Right cardiac atrium (tissue), 5 donors: ENCODE measurements at places on chromosomes 1 and 21. TPM values are rescaled to one million over a fixed set of nuclear protein-coding genes. Genes with fewer than 3 reads are reported as not detected.

GRCh38 chr1:160129966-160130365, 14.4 kb downstream of the ATP1A2 start:
- DNase-seq, result no peak

GRCh38 chr1:44485229-44485933, 80.3 kb downstream of the RNF220 start:
- no peak for DNase-seq

DNA sequence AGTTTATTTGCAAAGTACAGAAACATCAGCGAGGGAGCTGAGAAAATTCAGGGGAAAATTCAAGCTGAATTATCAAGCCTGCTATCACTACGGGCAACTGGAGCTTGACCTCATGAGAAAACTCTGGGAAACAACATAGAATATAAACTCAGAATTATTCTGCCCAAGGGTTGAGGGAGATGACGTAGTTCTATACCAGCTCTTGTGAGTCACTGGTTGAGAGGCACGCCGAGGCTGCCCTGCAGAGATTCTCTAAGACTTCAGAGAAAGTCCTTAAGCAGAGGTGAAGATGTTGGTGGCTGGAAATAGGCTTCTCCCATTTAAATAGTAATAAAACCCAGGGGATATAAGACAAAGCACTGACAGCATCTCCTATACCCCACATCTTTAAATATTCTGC, 12.3 kb downstream of the SYDE2 start:
- no peak for DNase-seq

DNA sequence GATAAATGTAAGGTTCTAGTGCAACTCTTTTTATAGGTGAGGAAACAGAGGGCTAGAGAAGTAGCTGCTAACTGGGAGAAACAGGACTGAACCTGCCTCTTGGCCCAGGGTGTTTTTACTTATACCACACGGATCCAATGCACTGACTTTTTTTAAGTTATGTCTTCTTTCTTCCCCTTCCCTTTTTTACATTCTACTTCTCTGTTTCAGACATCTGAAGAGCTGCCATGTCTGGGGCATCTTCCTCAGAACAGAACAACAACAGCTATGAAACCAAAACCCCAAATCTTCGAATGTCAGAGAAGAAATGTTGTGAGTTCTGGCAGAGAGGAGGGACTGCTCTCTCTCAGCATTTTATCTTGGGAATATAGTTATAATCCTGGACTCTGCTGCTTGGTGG, 1.4 kb downstream of the PFKFB2 start:
- DNase-seq, result no peak

Gene OR2L2
- not detected for polyA plus RNA-seq

GRCh38 chr1:11337580-11338073, 64.6 kb downstream of the UBIAD1 start:
- peak; percentile 78 for DNase-seq

- no peak for DNase-seq
Measured at GRCh38 chr1:28126783-28127490, 38.5 kb upstream of the EYA3 start.

Gene BLACAT1
- 0.07 TPM for polyA plus RNA-seq

Gene DESI2
- 12.1 TPM for polyA plus RNA-seq
